Activated CD8-positive, alpha-beta memory T cell treated with anti-CD3 and anti-CD28 coated beads for 4 hours (primary cell): ENCODE measurements at places on chromosomes 1 and 21.

GRCh38 chr1:116919802-116920201 lies 10.1 kb downstream of the PTGFRN start:
- no peak for DNase-seq

DNA sequence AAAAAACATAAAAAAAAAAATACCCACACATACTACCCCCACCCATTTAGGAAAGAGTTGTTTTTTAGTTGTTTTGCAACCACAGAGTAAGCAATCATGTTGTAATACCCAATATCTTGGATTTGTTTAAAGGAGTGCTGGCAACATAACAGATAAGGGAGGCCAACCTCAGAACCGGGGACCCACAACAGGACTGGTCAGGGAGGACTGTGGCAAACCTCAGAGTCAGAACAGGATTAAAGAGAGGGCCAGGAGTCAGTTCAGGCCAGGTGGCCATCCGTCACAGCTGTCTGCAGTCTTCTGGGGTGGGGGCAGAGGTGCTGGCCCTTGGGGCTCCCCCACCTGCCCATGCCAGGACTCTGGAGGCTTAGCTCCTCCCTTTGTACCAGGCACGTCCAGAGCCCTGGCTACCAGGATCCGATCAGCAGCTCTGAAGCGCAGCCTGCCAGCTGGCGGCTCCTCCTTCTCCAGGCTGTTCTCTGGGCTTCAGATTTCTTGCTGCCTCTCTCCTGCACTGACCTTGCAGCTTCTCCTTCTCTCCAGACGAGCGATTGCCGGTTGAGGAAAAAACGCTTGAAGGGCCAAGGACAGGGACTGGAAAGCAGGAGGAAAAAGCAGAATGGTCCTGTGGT lies 7.9 kb downstream of the H6PD start:
- no peak for DNase-seq

GRCh38 chr1:61951731-61952580 lies 209.7 kb downstream of the PATJ start:
- no peak for DNase-seq

GRCh38 chr1:223641523-223642039 lies 23.9 kb downstream of the CAPN8 start:
- DNase-seq = no peak

- DNase-seq = no peak
Measured at GRCh38 chr21:45833414-45833813, 148.2 kb upstream of the COL6A1 start.

DNA sequence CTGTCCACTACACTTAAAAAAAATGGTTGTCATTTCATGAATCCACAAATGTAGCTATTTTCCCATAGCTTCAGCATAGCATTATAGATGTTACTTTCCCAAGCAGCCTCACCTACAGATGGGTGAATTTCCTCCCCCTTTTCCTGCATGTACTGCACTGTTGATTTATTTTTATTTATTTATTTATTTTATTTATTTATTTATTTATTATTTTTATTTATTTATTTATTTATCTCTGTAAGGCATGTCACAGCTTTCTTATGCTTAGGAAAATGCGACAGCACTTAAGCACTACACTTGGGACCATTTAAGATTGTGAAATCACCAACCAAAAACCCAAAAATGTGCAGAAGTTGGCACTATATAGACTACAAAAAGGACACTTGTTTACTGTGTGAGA lies 4.9 kb downstream of the CD1A start:
- DNase-seq = no peak

DNA sequence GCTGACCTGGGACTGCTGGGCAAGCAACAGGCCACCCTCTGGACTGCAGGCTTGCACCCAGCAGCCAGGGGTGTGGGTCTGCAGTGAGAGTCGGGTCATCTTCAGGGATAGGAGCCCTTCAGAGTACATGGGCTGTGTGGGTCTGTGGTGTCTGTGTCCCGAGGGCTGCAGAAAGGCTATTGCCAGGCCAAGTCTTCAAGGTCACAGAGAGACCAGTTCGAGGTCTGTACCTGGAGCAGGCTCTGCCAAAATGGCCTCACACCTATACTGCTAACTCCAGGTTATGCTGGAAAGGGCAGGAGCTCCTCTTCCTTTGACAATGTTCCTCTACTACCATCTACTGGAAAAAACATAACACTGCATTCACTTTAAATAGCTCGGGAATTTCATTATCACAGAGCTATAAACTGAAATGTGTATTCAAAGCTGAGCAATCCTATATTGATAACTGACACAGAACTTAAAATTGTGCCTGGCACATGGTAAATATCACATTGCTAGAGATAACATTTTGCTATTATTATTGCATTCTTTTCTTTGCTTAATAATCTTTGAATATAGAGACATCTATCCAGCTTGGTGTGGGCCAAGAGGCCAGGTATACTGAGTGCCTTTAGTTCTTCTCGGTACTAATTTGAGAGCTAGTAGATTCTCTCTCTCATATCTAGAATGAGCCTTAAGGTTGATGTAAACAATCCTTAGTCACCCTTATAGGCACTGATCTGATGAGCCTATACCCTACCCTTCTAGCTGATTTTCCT lies 6.9 kb upstream of the DNAH14 start:
- DNase-seq = no peak

DNA sequence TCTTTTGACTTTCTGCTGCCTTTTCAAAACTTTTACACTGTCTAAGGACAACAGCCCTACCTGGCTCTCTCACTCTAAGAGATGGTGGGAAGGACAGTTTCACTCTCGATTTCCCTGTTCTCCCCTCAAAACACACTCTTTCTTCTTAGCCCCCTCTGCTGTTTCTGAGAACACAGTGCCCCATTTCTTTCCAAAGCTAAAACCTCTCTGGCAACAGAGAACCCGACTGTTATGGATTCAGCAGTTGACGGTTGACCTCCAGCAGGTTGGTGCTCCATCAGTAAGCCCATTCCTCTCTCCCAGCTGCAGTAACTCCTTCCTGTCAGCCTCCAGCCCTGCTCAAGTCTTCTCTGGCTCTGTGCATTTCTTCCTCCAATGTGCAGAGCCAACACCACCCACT lies 88.2 kb upstream of the ABCD3 start:
- DNase-seq = no peak

DNA sequence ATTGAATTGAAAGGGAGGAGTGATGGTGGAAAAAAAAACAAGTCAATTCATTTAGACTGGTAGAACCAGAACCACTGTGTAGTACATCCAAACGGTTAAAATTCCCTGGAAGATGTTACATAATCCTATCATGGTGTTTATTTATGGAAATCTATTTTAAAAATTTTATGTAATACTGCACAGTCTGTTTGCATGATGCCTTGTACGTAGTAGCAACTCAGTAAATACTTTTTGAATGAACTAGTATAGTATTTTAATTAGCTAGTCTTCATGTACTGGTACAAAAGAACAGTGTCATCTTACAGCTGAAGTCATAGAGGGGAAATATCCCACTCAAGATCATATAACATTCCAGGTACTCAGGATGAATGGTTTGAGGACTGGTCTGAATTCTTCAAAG lies 27.0 kb upstream of the IER5 start:
- DNase-seq = no peak

DNA sequence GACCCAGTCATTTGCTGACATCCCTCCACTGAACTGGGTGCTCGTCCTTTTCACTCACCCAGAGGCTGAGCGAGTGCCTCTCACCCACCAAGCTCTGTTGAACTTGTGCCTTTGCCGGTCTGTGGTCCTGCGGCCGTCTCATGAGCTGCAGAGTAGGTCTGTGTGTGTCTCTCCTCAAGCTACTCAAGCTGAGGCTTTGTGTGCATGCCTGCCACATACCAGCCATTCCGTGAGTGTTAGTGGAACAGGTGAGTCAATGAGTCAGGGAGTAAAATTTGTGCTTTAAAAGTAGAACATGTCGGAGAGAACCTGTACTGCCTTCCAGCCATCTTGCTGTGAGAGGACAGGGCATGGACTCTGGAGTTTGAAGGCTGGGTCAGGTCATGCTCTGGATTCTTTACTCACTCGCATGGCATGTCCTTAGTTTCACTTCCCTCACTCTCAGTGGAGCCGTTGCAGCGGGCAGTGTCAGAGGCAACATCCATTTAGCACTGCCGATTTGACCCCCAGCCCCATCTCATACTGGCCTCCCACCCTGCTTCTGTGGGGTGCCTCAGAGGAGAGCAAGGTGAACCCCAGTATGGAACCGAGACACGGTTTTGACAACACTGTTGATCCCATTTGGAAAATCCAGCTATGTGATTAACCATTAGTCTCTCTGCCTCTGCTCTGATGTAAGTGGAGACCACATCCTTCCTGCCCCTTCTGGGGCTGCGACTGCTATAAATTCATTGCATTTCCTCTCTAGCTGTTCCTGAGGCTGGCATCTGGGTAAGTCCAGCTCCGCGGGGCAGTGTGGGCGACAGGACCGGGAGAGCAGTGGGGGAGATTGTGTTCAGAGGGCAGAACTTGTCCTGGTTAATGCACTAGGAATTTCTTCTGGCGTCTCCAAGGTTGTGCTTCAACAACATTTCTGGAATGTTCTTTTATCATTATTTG lies at the start of gene NLRP3:
Gene NLRP3, plus strand, starts transcription at position 751 of the 939 bp plus-strand sequence. CDS start 2,628 bp downstream, outside the sequence.
- DNase-seq = no peak

DNA sequence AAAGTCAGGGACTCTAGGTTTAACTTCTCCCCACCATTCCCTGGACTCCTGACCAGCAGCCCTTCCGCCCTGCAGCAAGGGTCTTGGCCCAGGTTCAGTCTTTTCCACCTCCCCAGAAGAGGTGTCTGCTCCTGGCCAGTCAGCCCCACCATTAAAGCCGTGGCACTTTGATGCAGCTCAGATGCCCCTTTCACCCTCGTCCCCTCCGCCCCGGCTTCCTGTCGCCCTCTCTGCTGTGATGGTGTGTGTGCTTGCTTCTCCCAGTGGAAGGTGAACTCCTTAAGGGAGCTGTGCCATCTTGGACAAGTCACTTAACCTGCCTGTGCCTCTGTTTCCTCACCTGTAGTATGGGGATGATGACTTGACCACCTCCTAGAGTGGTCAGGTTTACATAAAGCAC lies 17.8 kb upstream of the TTC4 start:
- no peak for DNase-seq

DNA sequence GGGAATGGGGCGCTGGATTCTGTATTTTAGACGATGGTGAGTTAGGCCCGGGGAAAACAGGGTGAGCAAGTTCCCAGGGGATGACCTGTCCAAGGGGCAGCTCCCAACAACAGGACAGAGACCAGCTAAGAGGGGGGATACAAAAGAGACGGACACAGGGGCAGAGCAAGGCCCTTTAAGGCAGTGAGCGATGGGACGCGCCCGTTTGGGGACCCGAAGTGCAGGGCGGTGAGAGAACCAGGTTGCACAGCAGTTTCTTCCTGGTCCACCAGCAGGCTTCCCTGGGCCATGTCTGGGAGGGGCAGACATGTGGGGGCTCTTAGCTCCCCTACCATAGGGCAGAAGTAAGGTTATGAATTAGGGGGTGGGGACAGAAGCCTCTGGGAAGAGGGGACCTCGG lies 22.0 kb downstream of the INAVA start:
- no peak for DNase-seq

DNA sequence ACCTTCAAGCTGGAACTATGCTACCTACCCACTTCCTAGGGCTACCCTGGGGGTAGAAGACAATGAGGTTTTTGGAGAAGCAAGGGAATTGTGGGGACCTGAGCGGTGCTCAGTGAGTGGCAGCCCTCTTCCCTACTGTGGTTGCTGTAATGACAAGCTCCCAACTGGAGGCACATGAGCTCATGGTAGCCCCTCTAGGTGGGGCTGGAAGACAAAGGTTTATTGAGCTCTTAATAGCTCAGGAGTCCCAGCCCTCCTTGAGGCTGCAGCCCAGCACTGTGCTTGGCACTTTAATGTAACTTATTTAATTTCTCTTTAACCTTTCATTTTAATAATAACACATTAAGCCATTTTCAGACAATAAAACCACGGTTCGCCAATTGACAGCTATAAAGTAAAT lies 528.9 kb downstream of the OMA1 start:
- DNase-seq = no peak

DNA sequence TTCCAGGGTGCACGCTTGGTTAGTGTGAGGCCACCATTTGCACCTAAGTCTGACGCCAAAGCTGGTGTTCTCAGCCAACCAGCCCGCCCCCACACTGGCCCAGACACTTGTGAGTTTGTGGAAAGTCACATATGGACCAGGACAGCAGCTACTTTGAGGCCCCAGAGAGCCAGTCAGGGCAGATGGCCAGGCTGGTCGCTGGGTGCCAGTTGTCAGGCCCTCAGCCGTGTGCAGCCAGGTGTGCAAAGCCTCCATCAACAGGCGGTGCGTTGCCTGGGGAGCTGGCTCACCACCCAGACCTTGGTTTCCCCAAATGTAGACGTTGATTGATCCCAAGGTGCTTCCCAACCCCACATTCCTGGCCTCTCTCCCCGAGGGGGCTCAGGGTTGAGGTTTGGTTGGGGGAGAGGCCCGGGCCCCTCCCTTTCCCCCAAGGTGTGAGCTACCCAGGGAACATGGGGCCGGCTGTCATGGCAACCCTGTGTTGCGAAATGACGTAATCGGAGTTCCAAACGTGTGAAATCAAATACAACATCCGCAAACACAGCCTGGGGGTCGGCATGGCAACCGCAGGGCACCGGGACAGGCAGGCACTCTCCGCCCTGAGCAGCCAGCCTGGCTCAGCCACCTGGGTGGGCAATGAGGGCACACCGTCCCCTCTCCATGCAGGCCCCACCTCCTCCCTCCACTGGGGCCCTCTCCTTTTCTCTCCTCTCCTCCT lies 42.2 kb upstream of the WNT4 start:
- no peak for DNase-seq

DNA sequence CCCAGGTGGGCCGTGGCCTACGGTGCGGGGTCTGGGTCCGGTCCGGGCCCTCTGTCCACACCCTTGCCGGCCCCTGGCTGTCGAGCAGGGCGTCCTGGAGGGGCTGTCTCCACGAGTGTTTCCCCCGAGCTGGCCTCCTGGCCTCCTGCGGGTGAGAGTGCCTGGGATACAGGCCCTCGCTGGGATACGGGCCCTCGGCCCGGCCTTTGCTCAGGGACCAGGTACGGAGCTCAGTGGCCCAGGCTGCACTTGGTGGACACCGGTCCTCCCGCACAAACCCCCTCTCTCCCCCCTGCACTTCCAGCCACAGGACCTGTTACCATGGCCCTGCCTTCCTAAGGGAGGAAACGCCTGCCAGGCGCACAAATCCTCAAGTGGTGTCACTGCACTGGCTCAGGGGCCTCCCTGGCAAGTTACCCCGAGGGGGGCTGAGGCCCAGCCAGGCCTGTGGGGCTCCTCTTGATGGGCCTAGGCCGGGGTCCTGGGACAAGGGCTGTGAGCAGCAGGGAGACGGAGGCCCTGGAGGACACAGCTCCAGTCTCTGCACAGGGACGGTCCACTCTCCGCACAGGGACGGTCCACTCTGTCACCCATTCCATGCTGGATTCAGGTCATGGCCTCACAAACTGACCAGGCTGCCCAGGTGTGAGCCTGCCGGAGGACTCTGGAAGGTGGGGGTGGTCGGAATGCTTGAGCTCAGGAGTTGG lies 18.2 kb upstream of the RNF223 start:
- no peak for DNase-seq

- DNase-seq = no peak
Measured at GRCh38 chr1:152870831-152871730, 7.0 kb upstream of the SMCP start.

DNA sequence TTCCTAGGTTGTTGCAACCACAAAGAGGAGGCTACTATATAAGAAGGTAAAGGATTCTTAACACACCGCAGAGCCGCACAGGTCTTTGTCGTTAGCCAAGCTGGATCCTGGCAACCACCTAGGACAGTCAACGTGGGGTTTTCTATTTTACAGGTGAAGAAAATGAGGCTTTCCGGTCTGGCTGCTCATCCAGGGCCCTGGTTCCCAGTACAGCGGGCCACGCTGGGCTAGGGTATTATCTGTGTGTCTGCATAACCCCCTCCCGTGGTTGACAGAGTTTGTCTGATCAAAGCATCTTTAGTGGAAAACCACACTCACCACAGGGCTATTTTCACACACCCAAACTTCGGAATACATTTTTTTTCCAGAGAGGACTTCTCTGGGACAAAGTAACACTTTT lies 39.0 kb upstream of the PDE9A start:
- no peak for DNase-seq

- no peak for DNase-seq
Measured at GRCh38 chr1:7218210-7218832, 433.1 kb downstream of the CAMTA1 start.
